ENCODE measurements at places on chromosomes 6 and 20.

GRCh38 chr20:23245553-23246181, 104.9 kb upstream of the NXT1 start:
- peak; percentile 87 for DNase-seq

DNA sequence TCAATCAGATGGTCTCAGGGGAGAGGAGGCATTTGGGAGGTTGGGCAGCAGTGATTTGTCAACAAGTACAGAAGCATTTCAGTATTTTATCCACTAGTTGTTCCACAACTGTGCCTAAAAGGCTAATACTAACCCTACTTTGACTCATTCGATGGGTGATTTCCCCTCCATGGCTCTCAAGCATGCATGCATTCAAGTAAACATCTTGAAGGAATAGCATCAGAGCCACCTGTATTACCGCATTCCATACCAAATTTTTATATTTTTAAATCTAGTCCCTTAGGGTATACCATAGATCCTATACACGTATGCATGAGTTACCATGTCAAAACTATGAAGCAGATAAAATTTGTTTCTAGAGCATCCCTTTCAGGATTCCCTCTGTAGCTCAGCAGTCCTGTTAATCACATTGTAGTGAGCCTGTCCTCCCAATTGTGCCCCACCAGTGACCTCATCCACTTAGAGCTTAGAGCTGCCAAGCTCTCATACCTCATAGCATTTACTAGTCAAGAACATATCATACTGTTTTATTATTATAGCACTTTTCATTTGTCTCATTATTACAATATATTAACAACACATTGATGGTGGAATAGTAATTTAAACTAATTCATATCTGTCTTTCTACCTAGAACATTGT, 213.8 kb downstream of the LAMA2 start:
- no peak for DNase-seq

- no peak for DNase-seq
These were observed 64.9 kb downstream of the CPNE5 start for GRCh38 chr6:36774331-36774730.

- no peak for DNase-seq
These were observed 7.8 kb upstream of the E2F1 start for GRCh38 chr20:33693741-33694638.

- peak; percentile 50 for DNase-seq
These were observed 40.5 kb downstream of the HLA-F start for GRCh38 chr6:29763491-29764289.

DNA sequence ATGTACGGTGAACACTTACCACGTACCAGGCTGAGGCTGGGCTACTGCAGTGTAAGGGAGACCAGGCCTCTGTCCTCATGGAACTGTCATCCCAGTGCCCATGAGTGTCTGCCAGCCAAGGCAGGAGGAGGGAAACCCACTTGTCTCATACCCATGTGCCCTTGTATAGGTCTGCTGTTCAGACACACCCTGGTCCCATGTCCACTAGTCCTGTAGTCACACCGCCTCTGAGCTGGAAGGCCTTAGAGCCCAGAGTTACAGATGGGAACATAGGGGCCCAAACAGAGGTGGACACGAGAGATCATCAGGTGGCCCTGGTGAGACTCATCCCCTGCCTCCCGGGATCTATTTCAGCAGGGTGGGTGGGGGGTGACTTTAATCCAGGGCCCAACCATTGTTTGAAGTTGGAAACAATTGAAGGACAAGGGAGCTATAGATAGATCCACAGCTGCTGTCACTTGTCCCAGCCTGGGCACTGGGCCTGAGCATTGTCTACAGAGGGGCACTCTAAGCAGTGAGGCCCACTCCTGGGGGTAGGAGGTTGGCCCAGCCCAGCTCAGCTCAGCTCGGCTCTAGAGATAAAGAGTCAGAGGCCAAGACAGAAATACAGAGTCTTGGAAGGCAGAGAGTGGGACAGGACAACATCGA, 14.6 kb downstream of the MYH7B start:
- DNase-seq, result no peak

- DNase-seq, result no peak
These were observed 327.4 kb downstream of the KIF16B start for GRCh38 chr20:16245879-16246278.

DNA sequence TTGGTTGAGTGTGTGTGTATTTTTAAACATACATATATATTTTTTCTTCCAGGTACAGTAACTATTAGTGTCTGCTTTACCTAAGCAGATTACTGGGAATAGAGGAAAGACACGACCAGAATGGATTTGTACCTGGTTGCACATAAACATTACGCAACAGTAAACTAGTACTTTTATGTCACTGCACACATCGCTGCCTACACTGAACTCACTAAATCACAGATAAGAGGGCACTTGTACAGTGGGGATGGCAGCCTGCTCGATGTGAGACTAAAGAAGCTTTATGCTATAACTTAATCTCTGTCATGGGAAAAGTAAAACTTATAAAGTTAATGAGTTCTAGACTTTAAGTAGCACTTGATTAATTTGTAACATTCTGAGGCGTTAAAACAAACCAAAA, 89.5 kb upstream of the SIM1 start:
- no peak for DNase-seq
